Activated CD4-positive, alpha-beta T cell treated with anti-CD3 and anti-CD28 coated beads for 36 hours (primary cell): ENCODE measurements at places on chromosomes 11 and 22. TPM values are rescaled to one million over a fixed set of nuclear protein-coding genes. Genes with fewer than 3 reads are reported as not detected.

DNA sequence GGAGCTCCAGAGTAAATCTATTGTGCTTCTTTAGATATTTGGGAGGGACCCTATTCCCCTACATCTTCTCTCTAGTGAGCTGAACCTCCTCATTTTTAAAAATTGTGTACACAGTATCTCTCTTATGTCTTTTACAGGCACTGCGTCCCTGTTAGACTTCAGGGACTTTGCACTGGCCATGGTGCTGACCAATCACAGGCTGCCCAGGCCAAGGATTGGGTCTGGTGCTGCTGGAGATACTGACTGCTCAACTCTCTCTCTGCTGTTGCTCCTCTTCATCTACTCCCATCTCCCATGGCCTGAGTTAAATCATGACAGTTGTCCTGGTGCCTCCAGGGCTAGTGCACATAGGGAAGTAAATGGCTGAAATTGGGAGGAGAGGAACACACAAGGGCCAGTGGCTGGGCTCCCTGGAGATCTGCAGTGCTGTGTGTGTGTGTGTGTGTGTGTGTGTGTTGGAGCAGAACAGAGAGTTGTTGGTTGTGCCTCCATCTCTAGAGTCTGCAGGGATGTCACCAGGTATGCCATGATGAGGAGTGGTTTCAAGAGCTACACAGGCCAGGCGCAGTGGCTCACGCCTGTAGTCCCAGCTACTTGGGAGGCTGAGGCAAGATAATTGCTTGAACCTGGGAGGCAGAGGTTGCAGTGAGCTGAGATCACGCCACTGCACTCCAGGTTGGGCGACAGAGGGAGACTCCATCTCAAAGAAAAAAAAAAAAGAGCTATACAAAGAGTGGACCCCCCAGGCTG lies 155.3 kb downstream of the ST3GAL4 start:
- no peaks in the 10 kb centered on the region for H3K4me1 ChIP-seq
- no peak overlapping the region for H3K4me3 ChIP-seq
- no peaks in the 10 kb centered on the region for H3K36me3 ChIP-seq
- no peak overlapping the region for H3K27ac ChIP-seq
- no peak for DNase-seq

- no peaks in the 10 kb centered on the region for H3K36me3 ChIP-seq
- no peak for DNase-seq
- no peak overlapping the region for H3K4me3 ChIP-seq
- no peaks in the 10 kb centered on the region for H3K4me1 ChIP-seq
- H3K27me3 ChIP-seq = peaks cover 2% of the 10 kb centered on the region
- H3K27ac ChIP-seq = no peak overlapping the region
Measured at GRCh38 chr11:71283971-71284441, 31.6 kb upstream of the SHANK2 start.

The MN1 gene
- total RNA-seq = 0.05 TPM

GRCh38 chr11:130420478-130421198 lies 7.8 kb downstream of the ADAMTS8 start:
- no peaks in the 10 kb centered on the region for H3K4me1 ChIP-seq
- H3K4me3 ChIP-seq = no peak overlapping the region
- no peak overlapping the region for H3K27ac ChIP-seq
- no peaks in the 10 kb centered on the region for H3K36me3 ChIP-seq
- H3K27me3 ChIP-seq = peaks cover 12% of the 10 kb centered on the region
- no peak for DNase-seq

DNA sequence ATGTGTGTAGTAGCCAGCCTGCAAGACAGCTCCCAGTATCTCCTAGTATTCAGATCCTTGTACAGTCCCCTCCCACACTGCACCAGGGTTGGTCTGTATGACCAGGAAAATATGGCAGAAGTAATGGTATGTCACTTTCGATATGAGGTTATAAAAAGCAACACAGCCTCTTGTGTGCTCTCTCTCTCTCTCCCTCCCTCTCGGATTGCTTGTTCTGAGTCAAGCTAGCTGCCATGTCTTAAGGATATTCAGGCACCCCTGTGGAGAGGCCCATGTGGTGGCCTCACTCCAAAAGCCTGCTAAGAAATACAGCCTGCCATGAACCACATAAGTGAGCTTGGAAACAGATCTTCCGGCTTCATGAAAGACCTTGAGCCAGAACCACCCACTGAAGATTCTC lies 25.4 kb downstream of the FXYD6 start:
- H3K4me3 ChIP-seq = no peak overlapping the region
- H3K36me3 ChIP-seq = peaks cover 4% of the 10 kb centered on the region
- H3K4me1 ChIP-seq = peaks cover 7% of the 10 kb centered on the region
- no peak for DNase-seq

GRCh38 chr11:66076561-66076960 lies 6.5 kb downstream of the PACS1 start:
- no peaks in the 10 kb centered on the region for H3K27me3 ChIP-seq
- DNase-seq = no peak
- H3K27ac ChIP-seq = peak overlapping the region; percentile 24
- peaks cover 81% of the 10 kb centered on the region for H3K4me1 ChIP-seq

- H3K36me3 ChIP-seq = no peaks in the 10 kb centered on the region
- H3K27ac ChIP-seq = no peak within 1 kb of the TSS
- DNase-seq = no peak
- H3K4me3 ChIP-seq = no peak within 1 kb of the TSS
- no peaks in the 10 kb centered on the region for H3K4me1 ChIP-seq
Measured at GRCh38 chr11:118076754-118077281, at the start of gene TMPRSS4. TMPRSS4 (plus strand) TSS chr11:118077078; CDS start chr11:118077303, 225 bp downstream.

GRCh38 chr11:114610984-114611944 lies 15.7 kb upstream of the NXPE4 start:
- no peak for DNase-seq
- H3K4me1 ChIP-seq = no peaks in the 10 kb centered on the region
- H3K27ac ChIP-seq = no peak overlapping the region

GRCh38 chr22:22092974-22093373 lies 110.4 kb upstream of the TOP3B start:
- no peak overlapping the region for H3K27ac ChIP-seq
- H3K27me3 ChIP-seq = peaks cover 49% of the 10 kb centered on the region
- peaks cover 11% of the 10 kb centered on the region for H3K4me1 ChIP-seq

The SLC22A6 gene
- total RNA-seq = not detected

The ABTB2 gene
- total RNA-seq = 1.2 TPM

GRCh38 chr11:124276081-124276480 lies 19.9 kb downstream of the OR8G5 start:
- H3K27me3 ChIP-seq = peaks cover 2% of the 10 kb centered on the region
- no peaks in the 10 kb centered on the region for H3K36me3 ChIP-seq
- no peak for DNase-seq
- H3K4me3 ChIP-seq = no peak overlapping the region
- H3K27ac ChIP-seq = no peak overlapping the region

The TSGA10IP gene
- total RNA-seq = not detected

The PGR gene
- total RNA-seq = not detected

The NPAS4 gene
- total RNA-seq = 0.07 TPM

The SLC43A3 gene
- total RNA-seq = 333 TPM

The RIMBP3C gene
- 0.18 TPM for total RNA-seq

- H3K27ac ChIP-seq = no peak overlapping the region
- peaks cover 4% of the 10 kb centered on the region for H3K36me3 ChIP-seq
Measured at GRCh38 chr11:64894070-64894811, 15.8 kb upstream of the EHD1 start.

The APOA4 gene
- not detected for total RNA-seq
